Stimulated activated CD4-positive, alpha-beta T cell treated with anti-CD3 and anti-CD28 coated beads, Interleukin-1b, Interleukin-23, amount 100 ng/mL, for 4 hours (primary cell): ENCODE measurements at places on chromosomes 5 and 9.

GRCh38 chr5:32273821-32274220 lies 38.9 kb downstream of the MTMR12 start:
- DNase-seq, result no peak

DNA sequence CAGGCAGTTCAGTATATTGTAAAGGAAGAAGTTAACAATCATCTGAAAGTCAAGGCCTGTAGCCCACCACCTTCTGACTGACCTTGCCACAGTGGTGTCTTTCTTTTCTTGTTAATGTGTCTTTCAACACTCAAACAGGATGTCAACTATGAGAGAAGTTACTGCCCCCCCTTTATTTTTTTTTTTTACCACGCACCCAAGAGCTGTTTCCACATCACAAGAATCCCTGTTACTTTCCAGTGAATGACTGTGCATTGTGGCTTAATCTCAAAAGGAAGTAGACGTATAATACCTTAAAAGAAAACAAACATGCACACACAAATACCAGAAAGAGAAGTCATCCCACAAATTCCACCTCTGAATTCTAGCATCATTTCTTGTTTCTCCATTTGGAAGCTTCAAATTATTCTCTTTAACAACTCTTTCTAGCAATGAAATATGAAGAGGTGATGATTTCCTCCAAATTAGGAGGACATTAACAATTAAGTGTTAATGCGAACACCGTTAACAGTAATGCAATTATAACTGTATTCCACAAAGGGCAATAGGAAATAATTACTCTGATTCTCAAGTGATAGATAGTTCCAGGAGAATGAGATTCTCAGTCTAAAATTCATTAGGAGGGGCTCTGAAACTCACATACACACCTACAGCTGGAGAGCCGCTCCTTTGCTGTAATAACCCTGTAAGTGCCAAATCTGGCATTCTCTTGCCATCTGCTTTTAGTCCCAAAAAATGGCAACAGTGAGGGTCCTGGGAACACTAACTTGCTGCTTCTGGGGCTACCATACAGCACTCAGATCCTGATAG lies 201.0 kb downstream of the EFNA5 start:
- no peak for DNase-seq

DNA sequence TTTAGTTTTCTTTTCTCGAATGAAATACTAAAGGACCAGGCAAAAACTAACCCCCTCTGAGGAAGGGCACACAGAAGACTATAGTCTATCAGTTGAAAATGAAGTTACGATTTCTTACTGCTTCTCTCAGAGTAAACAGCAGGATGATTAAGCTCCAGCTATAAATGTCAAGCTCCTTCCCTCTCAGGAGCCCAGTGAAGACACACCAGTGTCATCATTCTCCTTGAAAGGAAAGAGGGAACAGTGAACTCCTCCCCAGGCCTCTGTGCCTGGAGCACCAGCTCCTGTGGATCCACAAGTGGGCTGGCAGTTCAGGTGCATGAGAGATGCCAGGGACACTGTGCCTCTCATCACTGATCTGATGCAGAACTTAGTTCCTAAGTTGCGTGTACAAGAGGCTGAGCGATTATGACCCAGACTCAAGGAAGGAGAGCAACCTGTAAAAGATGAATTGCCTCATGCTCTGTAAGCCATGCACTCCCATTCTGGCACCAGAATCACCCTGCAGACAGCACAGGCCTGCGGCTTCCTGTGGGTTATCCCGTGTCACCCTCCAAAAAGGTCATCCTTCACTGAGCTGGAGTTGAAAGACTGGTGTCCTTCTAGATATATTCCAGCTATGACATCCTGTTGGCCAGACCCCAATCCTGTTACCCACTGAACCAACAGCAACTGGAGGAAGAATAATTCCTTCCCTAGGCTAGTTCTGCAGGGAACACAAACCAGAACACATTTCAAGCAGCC lies 394.0 kb downstream of the SEMA5A start:
- DNase-seq, result no peak

GRCh38 chr5:137739737-137740136 lies 3.8 kb upstream of the KLHL3 start:
- DNase-seq, result no peak

GRCh38 chr5:42520203-42520602 lies 97.0 kb downstream of the GHR start:
- no peak for DNase-seq

DNA sequence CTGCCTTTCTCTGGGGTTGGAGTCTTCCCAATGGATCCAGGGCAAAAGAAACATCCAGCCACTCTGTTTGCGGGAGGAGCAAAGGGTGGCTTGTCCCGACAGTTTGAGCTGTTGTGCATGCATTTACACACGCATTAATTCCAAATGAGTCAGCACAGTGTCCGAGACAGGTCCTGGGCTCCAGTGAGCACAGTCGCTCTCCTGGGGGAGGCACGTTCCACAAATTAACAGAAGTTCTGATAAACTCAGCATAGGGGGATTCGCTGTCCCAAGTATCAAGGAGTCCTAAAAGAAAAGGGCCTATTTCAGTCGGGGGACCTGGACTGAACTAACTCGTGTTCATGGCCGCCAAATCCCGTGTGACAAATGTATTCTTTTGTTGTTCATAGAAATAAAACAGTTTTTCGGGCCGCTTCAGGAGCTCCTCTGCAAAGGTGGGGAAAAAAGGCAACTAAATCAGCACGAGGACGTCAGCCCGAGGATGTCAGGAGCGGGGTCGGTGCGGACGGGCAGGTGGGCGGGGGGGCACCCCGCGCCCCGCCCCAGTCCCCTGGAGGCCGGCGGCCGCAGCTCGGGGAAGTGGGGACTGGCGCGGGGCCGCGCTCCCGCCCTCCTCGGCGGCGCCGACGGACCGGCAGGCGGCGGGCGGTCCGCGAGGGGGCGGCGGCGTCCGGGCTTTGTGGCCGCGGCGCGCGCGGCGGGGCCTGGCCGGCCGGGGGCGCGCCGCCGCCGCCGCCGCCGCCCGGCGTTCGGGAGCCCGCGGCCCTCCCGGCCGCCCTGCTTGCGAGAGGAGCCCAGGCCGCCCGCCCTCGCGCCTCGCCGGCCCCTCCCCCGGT lies at the start of gene MSANTD3:
MSANTD3 (plus strand) TSS at position 614 of the 836 bp plus-strand sequence. CDS start 14,796 bp downstream, outside the sequence.
- DNase-seq, result peak; percentile 53

GRCh38 chr9:121958530-121958929 lies 134.6 kb downstream of the TTLL11 start:
- no peak for DNase-seq

DNA sequence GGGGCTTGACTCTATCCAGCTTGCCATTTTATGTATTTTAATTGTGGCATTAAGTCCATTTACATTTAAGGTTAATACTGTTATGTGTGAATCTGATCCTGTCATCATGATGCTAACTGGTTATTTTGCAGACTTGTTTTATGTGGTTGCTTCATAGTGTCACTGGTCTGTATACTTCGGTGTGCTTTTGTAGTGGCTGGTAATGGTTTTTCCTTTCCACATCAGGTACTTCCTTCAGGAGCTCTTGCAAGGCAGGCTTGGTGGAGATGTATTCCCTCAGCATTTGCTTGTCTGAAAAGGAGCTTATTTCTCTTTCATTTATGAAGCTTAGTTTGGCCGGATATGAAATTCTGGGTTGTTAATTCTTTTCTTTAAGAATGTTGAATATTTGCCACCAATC lies 145.9 kb downstream of the CPLANE1 start:
- no peak for DNase-seq

DNA sequence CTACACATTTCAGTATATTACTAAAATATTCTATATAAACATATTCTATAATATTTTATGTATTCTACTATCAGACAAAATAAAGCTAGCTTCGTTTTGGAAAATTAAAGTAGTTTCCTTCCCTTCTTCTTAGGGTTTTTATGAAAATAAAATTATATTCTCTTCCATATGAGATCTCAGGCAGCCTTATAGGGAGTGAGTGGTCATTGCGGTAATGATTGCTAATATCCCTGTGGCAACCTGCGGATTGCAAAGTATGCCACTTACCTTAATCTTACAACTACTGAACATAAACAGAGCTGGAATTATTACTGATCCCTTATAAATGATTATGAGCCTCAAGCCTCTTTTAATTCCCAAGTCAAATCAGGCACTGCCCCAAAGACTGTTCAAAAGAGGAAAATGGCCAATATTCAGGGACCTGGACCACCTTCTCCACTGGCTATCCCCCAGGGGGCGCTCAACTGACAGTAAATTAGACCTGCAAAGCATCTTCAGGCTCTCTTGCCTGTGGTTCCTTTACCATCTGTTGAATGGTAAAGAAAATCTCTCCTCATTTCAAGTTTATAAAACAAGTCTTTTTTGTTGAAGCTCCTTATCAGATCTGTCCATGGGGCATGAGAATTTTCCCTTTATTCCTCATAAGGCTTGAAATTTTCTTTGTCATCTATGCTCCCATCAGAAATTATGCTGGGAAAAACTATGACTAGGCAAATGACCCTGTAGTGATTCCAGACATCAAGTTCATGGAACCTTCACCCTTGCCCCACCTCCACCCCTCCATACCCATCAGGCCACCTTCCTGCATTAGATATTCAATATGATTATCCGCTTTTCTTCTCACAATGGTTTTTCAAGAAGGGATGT lies 163.9 kb downstream of the CEMIP2 start:
- peak; percentile 74 for DNase-seq

GRCh38 chr5:42784132-42784531 lies 27.5 kb downstream of the CCDC152 start:
- DNase-seq, result no peak

- DNase-seq, result no peak
These were observed 195.9 kb upstream of the PPP1R26 start for GRCh38 chr9:135283671-135284070.

- DNase-seq, result no peak
These were observed 12.4 kb downstream of the NACC2 start for GRCh38 chr9:136082496-136083361.

- no peak for DNase-seq
These were observed 27.4 kb downstream of the PTPA start for GRCh38 chr9:129138476-129139232.

GRCh38 chr5:16427587-16427986 lies 38.0 kb downstream of the ZNF622 start:
- no peak for DNase-seq

GRCh38 chr5:160548949-160549645 lies 127.4 kb downstream of the PTTG1 start:
- no peak for DNase-seq

DNA sequence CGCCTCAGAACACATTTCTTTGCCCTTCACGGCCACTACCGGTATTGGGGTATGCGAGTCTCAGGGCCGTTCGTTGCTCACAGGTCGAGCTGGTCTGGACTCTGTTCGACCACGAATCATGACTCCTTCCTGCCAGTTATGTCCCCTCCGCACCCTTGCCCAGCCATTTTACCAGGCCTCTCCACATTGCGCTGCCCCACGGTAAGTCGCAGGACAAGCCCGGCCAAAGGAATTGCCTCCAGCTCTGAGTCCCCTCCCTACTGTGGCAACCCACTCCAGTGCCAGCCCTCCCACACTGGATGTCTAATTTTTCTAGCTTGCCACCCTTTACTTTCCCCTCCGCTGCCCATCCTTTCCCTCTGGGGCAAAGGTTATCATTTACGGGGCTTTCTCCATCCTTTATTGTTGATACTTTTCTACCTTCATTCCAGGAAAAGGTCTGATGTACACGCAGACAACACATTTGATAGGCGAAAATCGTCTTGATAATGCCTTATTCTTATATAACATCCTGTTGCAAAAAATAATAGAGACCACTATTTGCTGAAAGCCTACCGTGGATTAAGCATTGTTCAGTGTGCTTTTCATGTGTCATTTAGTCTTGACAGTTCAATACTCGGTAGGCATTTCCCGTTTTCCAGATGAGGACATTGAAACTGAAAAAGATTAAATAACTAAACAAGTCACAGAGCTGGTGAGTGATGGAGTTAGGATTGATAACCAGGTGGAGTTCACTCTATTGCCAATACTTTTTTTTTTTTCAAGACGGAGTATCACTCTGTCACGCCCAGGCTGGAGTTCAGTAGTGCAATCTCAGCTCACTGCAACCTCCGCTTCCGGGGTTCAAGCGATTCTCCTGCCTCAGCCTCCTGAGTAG lies 958 bp upstream of the HSPA5 start:
- peak; percentile 15 for DNase-seq

GRCh38 chr5:139394123-139394653 lies 716 bp downstream of the PROB1 start:
- peak; percentile 42 for DNase-seq

DNA sequence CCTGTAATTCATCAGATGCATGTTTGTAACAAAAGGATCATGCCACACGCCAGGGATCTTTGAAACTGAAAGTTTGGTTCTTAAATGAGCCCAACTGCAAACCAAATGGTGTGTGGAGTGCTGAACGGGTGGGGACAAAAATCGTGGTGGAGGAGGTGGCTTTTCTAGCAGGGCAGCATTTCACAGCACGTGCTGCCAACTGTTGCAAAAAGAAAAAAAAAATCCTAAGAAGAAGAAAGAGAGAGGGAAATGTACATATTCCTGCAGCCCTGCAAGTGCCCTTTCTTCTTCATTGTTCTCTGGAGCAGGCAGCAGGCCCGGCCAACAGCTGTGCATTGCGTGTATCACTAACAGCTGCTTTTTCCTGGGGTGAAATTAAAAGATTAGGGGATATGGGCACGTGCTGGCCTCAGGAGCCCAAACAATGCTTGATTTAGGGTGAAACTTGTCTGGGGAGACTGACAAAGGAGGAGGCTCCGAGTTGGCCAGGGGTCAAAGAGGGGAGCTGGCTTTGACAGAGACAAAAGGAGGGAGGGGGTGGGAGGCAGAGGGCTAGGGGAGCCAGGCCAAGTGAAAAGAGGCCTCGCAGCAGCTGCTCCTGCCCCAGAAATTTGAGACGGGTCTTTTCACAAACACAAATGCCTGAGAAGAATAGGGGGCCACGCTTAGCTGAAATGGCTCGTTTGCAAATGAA lies 73.0 kb downstream of the GADD45G start:
- no peak for DNase-seq

DNA sequence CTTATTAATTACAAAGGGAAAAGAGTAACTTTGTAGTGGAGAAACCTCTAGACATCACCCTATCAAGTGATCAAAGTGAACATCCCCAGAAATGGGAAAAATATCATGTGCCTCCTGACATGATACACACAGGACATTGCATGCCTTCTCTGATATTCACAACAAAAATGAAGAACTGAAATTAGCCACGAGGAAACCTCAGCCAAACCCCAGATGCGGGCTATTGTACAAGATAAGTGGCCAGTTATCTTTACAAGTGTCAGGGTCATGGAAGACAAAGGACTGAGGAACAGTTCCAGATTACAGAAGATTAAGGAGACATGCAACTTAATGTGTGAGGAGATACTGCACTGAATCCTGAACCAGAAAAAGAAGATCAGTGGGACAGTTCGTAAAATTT lies 23.8 kb upstream of the NPM1 start:
- DNase-seq, result no peak

GRCh38 chr5:30764704-30765103 lies 428.8 kb upstream of the CDH6 start:
- no peak for DNase-seq

DNA sequence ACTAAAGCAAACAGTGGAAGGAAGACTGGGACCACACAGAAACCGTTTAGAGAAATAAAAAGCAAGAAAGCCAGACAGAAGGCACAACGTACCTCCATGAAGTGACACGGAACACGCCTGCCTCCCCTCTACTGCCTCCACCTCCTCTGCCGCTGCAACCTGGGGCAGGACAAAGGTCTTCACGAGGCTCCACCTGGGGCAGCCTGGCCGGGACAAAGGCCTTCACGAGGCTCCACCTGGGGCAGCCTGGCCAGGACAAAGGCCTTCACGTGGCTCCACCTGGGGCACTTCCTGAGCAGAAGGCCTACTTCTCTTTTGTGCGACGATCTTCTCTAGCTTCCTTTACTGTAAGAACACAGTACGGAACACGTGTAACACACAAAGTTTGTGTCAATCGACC lies 11.7 kb downstream of the QSOX2 start:
- no peak for DNase-seq
